GM23248 (cell line): ENCODE measurements at places on chromosomes 1 and 21. TPM values are rescaled to one million over a fixed set of nuclear protein-coding genes. Genes with fewer than 3 reads are reported as not detected.

GRCh38 chr21:32991361-32991760, 34.4 kb upstream of the OLIG2 start:
- H3K4me3 ChIP-seq: no peak overlapping the region
- no peak overlapping the region for H3K27ac ChIP-seq
- no peak for DNase-seq
- H3K4me1 ChIP-seq: no peaks in the 10 kb centered on the region
- no peaks in the 10 kb centered on the region for H3K36me3 ChIP-seq

DNA sequence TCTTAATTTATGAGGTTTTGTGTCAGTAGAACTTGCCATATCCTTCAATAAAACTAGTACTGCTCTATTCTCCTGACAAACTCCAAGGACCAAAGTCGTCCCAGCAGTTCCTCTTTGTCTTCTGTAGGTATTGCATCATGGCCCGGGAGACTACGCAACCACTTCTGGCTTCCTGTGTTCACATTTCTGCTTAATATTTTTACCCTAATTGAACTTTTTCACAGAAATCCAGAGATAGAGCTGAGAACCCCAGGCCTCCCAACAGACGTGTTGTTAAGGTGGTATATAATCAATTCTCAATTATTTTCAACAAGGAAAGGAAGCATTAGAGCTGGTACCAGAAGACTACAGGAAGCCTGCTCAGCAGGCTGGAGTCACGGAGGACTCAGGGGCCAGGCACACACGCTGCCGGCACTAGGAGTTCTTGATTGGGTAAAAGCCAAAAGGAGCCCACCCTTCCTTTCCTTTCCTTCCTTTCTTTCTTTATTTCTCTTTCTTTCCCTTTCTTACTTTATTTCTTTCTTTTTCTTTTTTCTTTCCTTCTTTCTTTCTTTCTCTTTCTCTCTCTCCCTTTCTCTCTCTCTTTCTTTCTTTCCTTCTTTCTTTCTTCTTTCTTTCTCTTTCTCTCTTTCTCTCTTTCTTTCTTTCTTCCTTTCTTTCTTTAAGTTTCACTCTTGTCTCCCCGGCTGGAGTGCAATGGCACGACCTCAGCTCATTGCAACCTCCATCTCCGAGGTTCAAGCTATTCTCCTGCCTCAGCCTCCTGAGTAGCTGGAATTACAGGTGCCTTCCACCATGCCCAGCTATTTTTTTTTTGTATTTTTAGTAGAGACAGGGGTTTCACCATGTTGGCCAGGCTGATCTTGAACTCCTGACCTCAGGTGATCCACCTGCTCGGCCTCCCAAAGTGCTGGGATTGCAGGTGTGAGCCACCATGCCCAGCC, 173.7 kb downstream of the ZBTB18 start:
- DNase-seq: no peak
- H3K27me3 ChIP-seq: peaks cover 4% of the 10 kb centered on the region; the same call in 1 of the 2 replicates
- H3K4me3 ChIP-seq: no peak overlapping the region
- no peaks in the 10 kb centered on the region for H3K36me3 ChIP-seq
- peaks cover 8% of the 10 kb centered on the region; the same call in 1 of the 2 replicates for H3K4me1 ChIP-seq
- no peak overlapping the region for H3K27ac ChIP-seq

The PRDM16 gene
- not detected in 2 replicates for total RNA-seq

The LIN9 gene
- 2.8 and 4.0 TPM in 2 replicates for total RNA-seq

- peak overlapping the region; percentile 34 for H3K4me3 ChIP-seq
- peaks cover 40% of the 10 kb centered on the region for H3K4me1 ChIP-seq
- H3K27me3 ChIP-seq: no peaks in the 10 kb centered on the region
- H3K27ac ChIP-seq: peak overlapping the region; percentile 94
These were observed 17.9 kb downstream of the CSRP1 start for GRCh38 chr1:201488830-201489589.

The AMY1A gene
- total RNA-seq: not detected in 2 replicates

DNA sequence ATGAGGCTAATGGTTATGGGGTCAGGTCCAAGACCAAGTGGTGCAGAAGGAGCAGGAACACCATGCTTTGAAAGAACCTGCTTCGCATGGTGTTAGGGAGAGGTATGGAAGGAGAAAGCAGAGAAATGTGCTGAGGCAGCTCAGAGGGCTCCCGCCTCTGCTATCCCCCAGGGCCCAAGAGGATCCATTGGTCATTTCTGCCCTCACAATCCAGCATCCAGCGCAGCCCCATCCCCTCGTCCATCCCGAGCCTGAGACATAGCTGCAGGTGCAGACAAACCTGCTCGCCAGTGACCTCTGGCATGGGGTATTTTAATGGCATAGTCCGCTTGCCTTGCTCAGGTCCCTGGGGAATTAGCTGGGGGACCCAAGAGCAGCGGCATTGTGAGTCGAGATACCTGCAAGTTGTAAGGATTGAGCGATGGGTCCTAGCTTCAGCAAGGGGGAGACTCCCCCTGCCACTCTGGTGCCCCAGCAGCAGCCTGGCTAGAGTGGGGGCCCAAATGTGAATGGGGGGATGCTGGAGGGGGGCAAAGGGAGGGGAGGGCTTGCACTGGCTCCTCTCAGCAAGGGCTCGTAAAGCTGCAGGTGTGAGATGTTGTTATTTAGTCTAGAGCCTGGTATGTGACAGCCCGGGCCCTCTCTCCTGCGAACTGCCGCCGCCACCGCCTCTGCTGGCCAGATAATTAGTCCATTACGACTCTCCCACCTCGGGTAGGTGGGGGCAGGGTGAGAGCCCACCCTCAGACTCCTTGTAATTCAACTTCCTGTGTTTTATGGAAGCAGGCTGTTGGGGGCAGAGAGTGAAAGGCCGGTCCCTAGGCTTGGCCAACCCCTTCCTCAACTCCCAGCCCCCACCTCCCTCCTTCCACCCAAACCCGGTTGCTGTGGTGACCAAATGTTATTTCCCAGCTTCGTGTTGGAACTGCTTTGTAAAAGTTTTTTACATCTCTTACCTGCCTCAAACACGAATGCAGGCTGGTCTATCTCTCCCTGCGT, 118.8 kb downstream of the RNF220 start:
- no peak for DNase-seq
- peaks cover 62% of the 10 kb centered on the region for H3K27me3 ChIP-seq
- no peak overlapping the region for H3K27ac ChIP-seq
- H3K4me3 ChIP-seq: no peak overlapping the region
- H3K4me1 ChIP-seq: no peaks in the 10 kb centered on the region
- H3K36me3 ChIP-seq: no peaks in the 10 kb centered on the region

The DNASE2B gene
- total RNA-seq: not detected in 2 replicates

The ISG15 gene
- 41.2 and 49.1 TPM in 2 replicates for total RNA-seq

The KRTAP11-1 gene
- total RNA-seq: not detected in 2 replicates

- no peak within 1 kb of the TSS for H3K4me3 ChIP-seq
- peaks cover 11% of the 10 kb centered on the region for H3K27me3 ChIP-seq
- H3K36me3 ChIP-seq: no peaks in the 10 kb centered on the region
- no peaks in the 10 kb centered on the region for H3K4me1 ChIP-seq
- DNase-seq: no peak
These were observed at the start of gene KRTAP12-3 for GRCh38 chr21:44657635-44658540. TSS of gene KRTAP12-3 (plus strand) at chr21:44657932. CDS start at chr21:44657980, 48 bp downstream.

DNA sequence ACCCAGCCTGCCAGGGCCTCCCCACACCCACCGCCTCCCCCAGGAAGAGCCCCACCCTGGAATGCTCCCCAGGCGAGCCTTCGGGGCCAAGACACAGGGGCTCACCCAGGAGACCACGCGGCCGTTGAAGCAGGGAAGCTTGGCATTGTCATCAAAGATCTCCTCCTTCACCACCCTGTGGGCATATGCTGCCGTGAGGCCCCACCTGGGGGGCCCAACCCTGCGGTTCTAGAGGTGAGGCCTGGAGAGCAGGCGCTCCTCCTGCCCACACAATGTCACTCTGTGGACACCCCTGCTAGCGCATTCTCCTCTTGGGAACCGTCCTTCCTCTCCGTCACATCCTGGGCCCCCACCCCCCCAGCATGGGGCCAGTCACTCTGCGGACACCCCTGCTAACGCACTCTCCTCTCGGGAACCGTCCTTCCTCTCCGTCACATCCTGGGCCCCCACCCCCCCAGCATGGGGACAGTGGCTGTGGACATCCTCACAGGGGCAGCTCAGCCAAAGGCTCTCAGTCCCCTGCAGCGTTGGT, 6.6 kb downstream of the DVL1 start:
- H3K4me1 ChIP-seq: peaks cover 23% of the 10 kb centered on the region
- H3K36me3 ChIP-seq: no peaks in the 10 kb centered on the region; the same call in 1 of the 2 replicates
- no peak overlapping the region for H3K27ac ChIP-seq
- no peak overlapping the region for H3K4me3 ChIP-seq
- no peak for DNase-seq
- no peaks in the 10 kb centered on the region for H3K27me3 ChIP-seq

- H3K27me3 ChIP-seq: no peaks in the 10 kb centered on the region
- H3K36me3 ChIP-seq: no peaks in the 10 kb centered on the region
- no peak overlapping the region for H3K27ac ChIP-seq
These were observed 26.5 kb upstream of the RPL11 start for GRCh38 chr1:23664837-23665795.

DNA sequence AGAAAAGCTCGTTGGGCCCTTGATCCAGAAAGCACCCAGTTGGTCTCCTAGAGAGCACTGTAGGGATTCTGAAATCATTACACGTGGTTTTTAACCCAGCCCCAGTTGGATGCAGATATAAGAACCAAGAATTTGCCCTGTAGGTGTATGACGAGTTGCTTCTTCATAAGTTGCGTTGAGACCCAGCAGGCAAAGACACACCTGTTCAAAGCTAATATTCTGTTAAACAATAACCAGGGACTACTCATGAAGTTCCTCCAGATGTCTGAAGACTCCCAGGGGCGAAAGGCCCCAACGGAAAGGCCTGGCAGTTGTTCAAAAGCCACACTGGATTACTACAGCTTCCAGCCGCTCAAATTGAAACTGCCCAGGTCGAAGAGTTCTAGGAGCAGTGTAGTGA, 88.6 kb upstream of the HNRNPU start:
- H3K27me3 ChIP-seq: no peaks in the 10 kb centered on the region
- H3K36me3 ChIP-seq: no peaks in the 10 kb centered on the region
- H3K4me3 ChIP-seq: no peak overlapping the region
- no peak for DNase-seq

DNA sequence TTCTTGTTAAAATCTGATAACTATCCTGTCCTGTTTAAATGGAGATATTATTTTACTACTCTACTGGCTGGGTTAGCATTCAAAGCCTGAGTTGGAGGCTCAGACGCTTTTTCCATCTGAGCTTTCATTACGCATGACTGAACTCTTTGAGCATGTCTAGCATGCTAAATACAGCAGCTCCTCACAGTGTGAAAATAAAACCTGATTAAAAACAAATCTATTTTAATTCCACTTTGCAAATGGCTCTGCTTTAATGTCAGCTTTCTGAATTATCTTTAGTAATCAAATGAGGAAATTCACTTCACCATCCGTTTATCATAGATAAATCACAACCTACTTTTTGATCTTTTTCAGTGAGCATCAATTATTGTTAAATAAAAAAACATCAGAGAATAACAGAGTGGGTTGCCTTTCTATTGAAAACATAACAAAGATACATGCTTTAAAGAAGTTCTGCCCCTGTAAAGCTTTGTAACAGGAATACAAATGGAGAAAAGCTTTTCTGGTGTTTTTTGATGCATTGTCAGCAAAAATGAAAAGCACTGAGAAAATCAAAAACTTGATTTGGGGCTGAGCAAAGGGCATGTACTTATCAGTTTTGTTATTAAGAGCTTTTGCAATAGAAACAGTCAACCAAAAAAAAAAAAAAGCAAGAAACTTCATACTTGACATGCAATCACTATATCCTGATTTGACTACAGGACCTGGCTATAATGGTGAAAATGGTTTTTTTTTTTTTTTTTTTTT, 3.5 kb upstream of the SPEN start:
- no peak overlapping the region for H3K27ac ChIP-seq
- H3K4me3 ChIP-seq: 0 out of 2 replicates have a peak overlapping the region, but pooled peaks have one; percentile 12
- H3K36me3 ChIP-seq: no peaks in the 10 kb centered on the region
- peaks cover 15% of the 10 kb centered on the region; the same call in 1 of the 2 replicates for H3K4me1 ChIP-seq

DNA sequence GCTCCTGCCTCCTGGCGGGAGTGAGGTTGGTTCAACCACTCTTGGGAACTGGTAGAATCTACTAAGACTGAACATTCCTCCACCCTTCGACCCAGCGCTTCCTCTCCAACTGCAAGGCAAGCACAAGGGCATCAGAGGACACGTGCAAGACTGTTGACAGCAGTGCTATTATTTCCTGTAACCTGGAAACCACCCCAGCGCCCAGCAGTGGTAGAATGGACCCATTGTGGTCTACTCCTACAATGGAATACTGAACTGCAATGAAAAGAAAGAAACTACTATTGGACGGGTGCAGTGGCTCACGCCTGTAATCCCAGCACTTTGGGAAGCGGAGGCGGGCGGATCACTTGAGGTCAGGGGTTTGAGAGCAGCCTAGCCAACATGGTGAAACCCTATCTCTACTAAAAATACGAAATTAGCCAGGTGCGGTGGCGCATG, 33.0 kb upstream of the TARDBP start:
- H3K27me3 ChIP-seq: 0 out of 2 replicates have a peak, but pooled peaks cover 6% of the 10 kb centered on the region
- peak overlapping the region; percentile 26 for H3K27ac ChIP-seq
- H3K4me1 ChIP-seq: peaks cover 26% of the 10 kb centered on the region
- peak overlapping the region; percentile 52; the same call in 1 of the 2 replicates for H3K4me3 ChIP-seq

GRCh38 chr1:201272799-201273198, 10.5 kb upstream of the PKP1 start:
- no peak overlapping the region for H3K27ac ChIP-seq
- H3K27me3 ChIP-seq: no peaks in the 10 kb centered on the region
- peaks cover 28% of the 10 kb centered on the region for H3K4me1 ChIP-seq
- H3K4me3 ChIP-seq: no peak overlapping the region
- DNase-seq: no peak

The PTPRU gene
- total RNA-seq: 16.8 and 18.0 TPM in 2 replicates

DNA sequence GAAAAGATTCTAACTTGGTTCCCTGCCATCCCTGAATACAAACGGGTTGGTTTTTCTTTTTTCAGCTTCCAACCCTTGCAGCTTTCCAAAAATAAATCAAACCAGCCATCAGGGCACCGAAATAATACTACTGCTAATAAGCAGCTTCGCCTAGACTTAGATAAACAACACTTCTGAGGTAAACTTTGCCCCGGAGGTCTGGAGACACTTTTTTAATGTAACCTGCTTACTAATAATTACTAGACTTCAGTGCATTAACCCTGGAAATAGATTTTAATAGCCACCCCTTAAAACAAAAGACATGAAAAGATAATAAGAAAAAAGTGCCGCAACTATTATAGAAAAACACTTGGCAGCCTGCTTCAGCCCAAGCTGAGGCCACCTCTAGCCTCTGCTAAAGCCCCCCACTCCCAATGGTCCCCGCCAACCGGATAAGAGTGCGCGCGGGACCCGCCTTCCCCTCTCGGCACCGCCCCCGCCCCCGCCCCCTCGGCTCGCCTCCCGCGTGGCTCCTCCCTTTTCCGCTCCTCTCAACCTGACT, 405 bp upstream of the GADD45A start:
- no peak for DNase-seq
- H3K27ac ChIP-seq: peak overlapping the region; percentile 97
- H3K4me1 ChIP-seq: peaks cover 53% of the 10 kb centered on the region
- peak overlapping the region; percentile 96 for H3K4me3 ChIP-seq

GRCh38 chr1:169163059-169163458, 56.6 kb downstream of the ATP1B1 start:
- no peak for DNase-seq
- H3K27ac ChIP-seq: no peak overlapping the region
- H3K36me3 ChIP-seq: no peaks in the 10 kb centered on the region
- H3K4me3 ChIP-seq: no peak overlapping the region
- H3K4me1 ChIP-seq: peaks cover 6% of the 10 kb centered on the region; the same call in 1 of the 2 replicates
